CD4-positive, CD25-positive, alpha-beta regulatory T cell (primary cell): ENCODE measurements at places on chromosomes 1 and 21. TPM values are rescaled to one million over a fixed set of nuclear protein-coding genes. Genes with fewer than 3 reads are reported as not detected.
A peak's percentile ranks its signal among the peaks of the same experiment; 100 is the strongest.

The CD247 gene
- 410 TPM for total RNA-seq

The SH2D1B gene
- total RNA-seq = not detected

The FBXO2 gene
- 2.1 TPM for total RNA-seq

The GJA5 gene
- total RNA-seq = not detected

The PTPRC gene
- total RNA-seq = 946 TPM

The MED8 gene
- total RNA-seq = 18.4 TPM

The ITLN2 gene
- not detected for total RNA-seq

The MATN1 gene
- total RNA-seq = 1.9 TPM

The MYBPH gene
- total RNA-seq = not detected

The NTNG1 gene
- total RNA-seq = not detected

The KRTAP7-1 gene
- total RNA-seq = not detected

The DUSP12 gene
- total RNA-seq = 15.2 TPM

DNA sequence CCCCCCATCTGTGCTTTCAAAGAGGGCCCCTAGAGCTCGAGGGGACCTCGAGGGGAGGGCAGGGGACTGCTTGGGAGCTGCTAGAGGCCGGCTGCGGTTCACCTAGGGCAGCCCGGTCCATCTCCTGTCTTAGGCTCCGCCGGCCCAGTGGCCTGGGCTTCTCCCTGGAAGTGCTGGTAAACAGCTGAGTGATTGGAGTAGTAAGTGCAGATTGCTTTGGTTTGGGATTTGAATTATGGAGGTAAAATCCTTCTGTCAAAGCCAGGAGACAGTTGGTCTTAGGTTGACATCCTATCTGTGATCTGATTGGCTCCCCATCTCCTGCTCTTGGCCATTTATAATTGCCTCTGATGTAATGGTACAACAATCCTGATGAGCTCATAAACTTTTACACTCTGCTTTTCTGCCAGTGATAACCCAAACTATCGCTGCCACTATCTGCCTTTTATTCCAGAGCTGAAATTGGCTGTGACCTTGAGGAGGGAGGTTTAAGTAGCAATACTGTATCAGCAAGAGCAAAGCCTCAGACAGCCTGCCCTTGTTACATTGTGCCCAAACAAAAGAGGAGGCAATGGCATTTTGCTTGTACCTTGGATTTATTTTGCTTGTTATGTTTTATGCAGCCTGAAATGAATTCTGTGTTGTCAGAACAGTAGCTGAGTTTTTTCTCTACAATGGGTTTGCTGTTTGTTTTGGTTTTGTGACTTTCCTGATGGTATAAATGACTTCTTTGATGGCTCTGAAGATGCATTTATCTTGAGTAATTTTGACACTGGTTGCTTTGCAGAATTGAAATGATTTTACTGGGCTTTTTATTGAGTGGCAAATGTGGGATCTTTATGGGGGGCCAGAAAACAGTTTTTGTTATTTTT lies 2.4 kb downstream of the ARID1A start:
- no peaks in the 10 kb centered on the region for H3K27me3 ChIP-seq
- no peaks in the 10 kb centered on the region for H3K36me3 ChIP-seq
- H3K27ac ChIP-seq = peak overlapping the region; percentile 89
- peak overlapping the region; percentile 95 for H3K4me3 ChIP-seq

GRCh38 chr1:201456499-201457309 lies 12.3 kb downstream of the PHLDA3 start:
- no peaks in the 10 kb centered on the region for H3K36me3 ChIP-seq
- H3K27me3 ChIP-seq = no peaks in the 10 kb centered on the region

DNA sequence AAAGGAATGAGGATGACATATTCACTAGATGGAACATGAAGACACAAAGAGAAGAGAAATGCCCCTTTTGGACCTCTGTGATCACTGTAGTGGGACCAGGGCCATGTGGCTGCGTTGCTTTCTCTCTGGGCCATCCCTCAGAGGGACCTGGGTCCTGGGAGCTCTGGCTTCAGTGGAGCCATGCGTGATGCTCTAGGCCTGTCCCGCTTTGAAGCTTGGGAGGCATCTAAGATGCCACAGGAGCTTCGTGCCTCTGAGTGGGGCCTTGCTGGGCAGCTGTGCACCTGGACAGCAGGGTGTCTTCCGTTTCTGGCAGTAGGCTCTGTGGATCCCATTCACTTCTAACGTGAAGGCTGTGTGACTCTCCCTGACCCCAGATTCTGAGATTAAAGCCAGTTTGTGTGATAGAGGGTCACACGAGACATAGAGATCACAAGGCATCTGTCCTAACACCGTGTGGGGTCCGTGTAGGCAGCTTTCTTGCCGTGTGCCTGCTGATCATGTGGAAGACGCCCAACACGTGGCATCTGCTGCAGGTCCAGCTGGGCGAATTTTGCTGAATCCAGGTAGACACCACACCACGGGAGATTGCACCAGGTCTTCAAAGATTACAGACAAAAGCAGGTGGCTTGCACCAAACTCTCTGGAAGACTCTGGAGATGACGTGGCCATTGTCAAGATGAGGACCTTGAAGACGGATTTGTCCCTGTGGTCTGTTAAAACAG lies 17.2 kb upstream of the PRSS38 start:
- no peak overlapping the region for H3K4me3 ChIP-seq
- DNase-seq = no peak
- no peaks in the 10 kb centered on the region for H3K36me3 ChIP-seq
- H3K4me1 ChIP-seq = no peaks in the 10 kb centered on the region
- peaks cover 3% of the 10 kb centered on the region for H3K27me3 ChIP-seq
- no peak overlapping the region for H3K27ac ChIP-seq

- H3K4me3 ChIP-seq = no peak overlapping the region
- H3K36me3 ChIP-seq = no peaks in the 10 kb centered on the region
- no peak for DNase-seq
- H3K27ac ChIP-seq = no peak overlapping the region
These were observed 55.0 kb downstream of the CNIH3 start for GRCh38 chr1:224671076-224671475.

GRCh38 chr1:222047366-222047765 lies 305.5 kb upstream of the DUSP10 start:
- no peaks in the 10 kb centered on the region for H3K36me3 ChIP-seq
- no peak overlapping the region for H3K4me3 ChIP-seq
- H3K27me3 ChIP-seq = no peaks in the 10 kb centered on the region
- no peak for DNase-seq
- H3K27ac ChIP-seq = no peak overlapping the region
- no peaks in the 10 kb centered on the region for H3K4me1 ChIP-seq

DNA sequence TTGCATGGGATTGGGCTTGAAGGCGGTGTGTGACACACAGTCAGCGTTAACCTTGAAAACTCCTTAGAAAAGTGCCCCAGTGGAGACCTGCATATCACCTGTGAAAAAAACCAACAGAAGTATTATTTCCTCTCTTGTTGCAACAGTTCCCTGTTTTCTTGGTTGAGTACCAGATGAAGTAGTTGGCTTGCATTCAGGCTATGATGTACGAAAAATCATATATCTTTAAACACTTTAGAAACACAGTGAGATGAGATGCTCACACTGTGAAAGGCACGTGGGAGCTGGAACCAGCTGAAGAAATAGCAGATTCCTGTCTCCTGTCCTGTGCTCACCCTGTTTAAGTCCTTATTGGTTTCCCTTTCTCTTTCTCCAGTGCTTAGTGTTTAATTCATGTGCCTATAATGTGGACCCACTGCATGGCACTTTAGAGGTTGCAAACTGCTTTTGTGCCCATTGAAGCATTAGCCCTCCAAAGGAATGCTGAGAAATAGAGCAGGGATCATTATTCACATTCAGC lies 2.8 kb downstream of the CAMK1G start:
- no peak for DNase-seq
- H3K27ac ChIP-seq = no peak overlapping the region
- peaks cover 39% of the 10 kb centered on the region for H3K27me3 ChIP-seq
- H3K4me3 ChIP-seq = no peak overlapping the region
- H3K4me1 ChIP-seq = no peaks in the 10 kb centered on the region
- H3K36me3 ChIP-seq = no peaks in the 10 kb centered on the region

- no peak overlapping the region for H3K4me3 ChIP-seq
- H3K4me1 ChIP-seq = no peaks in the 10 kb centered on the region
- no peak overlapping the region for H3K27ac ChIP-seq
- no peaks in the 10 kb centered on the region for H3K36me3 ChIP-seq
- no peak for DNase-seq
These were observed 24.8 kb upstream of the ACBD6 start for GRCh38 chr1:180527101-180527669.

GRCh38 chr1:75668813-75669212 lies 55.7 kb upstream of the ACADM start:
- H3K36me3 ChIP-seq = no peaks in the 10 kb centered on the region
- H3K27me3 ChIP-seq = no peaks in the 10 kb centered on the region
- H3K4me3 ChIP-seq = no peak overlapping the region
- H3K27ac ChIP-seq = no peak overlapping the region

DNA sequence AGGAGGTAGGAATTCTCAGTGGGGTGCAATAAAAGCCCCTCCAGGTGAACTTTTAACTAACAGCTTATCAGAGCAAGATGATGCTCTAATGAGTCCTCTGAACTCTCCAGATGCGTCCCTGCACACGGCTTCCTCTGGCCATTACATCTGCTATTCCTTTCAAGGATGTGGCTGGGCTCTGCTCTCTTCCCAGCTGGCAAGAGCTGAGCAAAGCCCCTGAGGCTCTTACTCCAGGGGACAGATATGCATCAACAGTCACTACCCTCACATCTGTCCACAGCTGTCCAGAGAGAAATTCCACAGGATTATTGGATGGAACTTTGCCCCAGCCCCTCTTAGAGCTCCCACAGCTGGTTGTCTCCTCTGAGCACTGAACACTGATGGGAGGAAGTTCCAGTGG lies 267.8 kb downstream of the C1orf94 start:
- no peak overlapping the region for H3K27ac ChIP-seq
- H3K4me1 ChIP-seq = no peaks in the 10 kb centered on the region
- no peaks in the 10 kb centered on the region for H3K27me3 ChIP-seq
- DNase-seq = no peak

- peaks cover 17% of the 10 kb centered on the region for H3K27me3 ChIP-seq
- no peak overlapping the region for H3K4me3 ChIP-seq
- no peak for DNase-seq
These were observed 223.8 kb upstream of the TMEM51 start for GRCh38 chr1:14929547-14930246.

DNA sequence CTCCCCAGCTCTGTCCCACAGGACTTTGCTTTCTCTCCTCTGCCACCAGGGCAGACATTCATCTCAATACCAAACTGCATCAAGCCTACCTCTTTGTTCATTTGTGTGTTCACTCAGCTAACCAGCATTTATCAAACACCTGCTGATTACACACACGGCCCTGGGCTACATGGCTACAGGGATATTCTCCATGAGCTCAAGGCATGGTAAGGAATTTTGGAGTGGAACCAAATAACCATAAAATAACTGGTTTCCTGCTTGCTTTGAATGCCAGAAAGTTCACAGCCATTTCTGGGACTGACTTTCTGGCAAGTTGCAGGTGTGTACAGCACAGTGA lies 54.6 kb downstream of the LDLRAD2 start:
- no peak overlapping the region for H3K4me3 ChIP-seq
- DNase-seq = no peak
- H3K4me1 ChIP-seq = no peaks in the 10 kb centered on the region
- H3K36me3 ChIP-seq = no peaks in the 10 kb centered on the region
- no peak overlapping the region for H3K27ac ChIP-seq

DNA sequence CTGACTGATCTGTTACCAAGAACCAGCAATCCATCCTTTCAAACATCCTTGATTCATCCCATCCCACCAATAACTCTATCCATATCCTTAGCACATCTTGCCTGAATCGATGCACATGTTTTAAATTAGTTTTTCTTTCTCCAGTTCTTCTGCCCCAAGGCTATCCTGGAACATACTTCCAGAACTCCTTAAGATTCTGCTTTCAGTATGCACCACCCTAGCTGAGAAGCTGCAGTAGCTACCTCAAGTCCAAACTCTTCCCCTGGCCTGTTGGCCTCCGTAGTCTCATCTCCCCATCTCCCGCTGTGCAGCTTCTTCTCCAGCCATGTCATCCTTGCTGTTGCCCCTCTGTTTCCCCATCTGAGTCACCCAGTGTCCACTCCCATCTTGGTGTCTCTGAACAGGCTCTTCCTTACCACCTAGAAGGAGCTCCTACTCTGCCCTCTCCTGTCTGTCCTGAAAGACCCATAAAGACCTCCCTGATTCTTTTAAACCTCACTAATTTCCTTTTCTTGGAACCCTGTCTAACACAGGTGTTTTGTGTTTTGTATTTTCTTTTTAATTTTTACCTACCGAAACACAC lies 108.0 kb downstream of the SGIP1 start:
- peaks cover 5% of the 10 kb centered on the region for H3K27me3 ChIP-seq
- H3K4me1 ChIP-seq = no peaks in the 10 kb centered on the region
- no peak for DNase-seq
- H3K4me3 ChIP-seq = no peak overlapping the region
- no peak overlapping the region for H3K27ac ChIP-seq

DNA sequence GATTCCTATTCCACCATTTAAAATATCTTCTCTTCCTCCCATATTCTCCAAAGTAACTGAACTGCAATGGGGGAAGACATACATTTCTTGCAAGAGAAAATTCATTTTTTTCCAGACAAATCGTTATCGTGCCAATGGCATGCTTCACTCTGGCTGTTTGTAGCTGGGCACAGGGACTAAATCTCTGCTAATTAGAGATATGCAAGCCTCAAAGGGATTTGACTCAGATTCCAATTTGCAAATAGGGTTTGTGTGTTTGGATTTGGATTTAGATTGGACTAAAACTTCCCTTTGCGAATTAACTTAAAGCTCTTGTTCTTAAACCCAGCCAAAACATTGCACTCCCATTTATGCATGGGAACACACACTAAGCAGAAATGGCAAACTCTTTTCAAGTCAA lies 276.2 kb upstream of the DUSP10 start:
- H3K4me1 ChIP-seq = no peaks in the 10 kb centered on the region
- no peak for DNase-seq
- no peak overlapping the region for H3K27ac ChIP-seq
- peaks cover 5% of the 10 kb centered on the region for H3K27me3 ChIP-seq

- H3K27ac ChIP-seq = no peak overlapping the region
- DNase-seq = no peak
- no peaks in the 10 kb centered on the region for H3K36me3 ChIP-seq
- peaks cover 23% of the 10 kb centered on the region for H3K27me3 ChIP-seq
- H3K4me1 ChIP-seq = peaks cover 7% of the 10 kb centered on the region
These were observed 5.1 kb downstream of the ATF3 start for GRCh38 chr1:212613440-212614335.

GRCh38 chr1:236663934-236664333 lies 22.4 kb upstream of the ACTN2 start:
- no peaks in the 10 kb centered on the region for H3K27me3 ChIP-seq
- H3K4me1 ChIP-seq = no peaks in the 10 kb centered on the region
- no peak for DNase-seq
- no peaks in the 10 kb centered on the region for H3K36me3 ChIP-seq

- H3K36me3 ChIP-seq = no peaks in the 10 kb centered on the region
- H3K4me3 ChIP-seq = no peak overlapping the region
- H3K4me1 ChIP-seq = no peaks in the 10 kb centered on the region
These were observed 44.4 kb downstream of the NENF start for GRCh38 chr1:212477014-212477679.

GRCh38 chr1:240527086-240527485 lies 84.9 kb downstream of the GREM2 start:
- H3K4me1 ChIP-seq = no peaks in the 10 kb centered on the region
- no peaks in the 10 kb centered on the region for H3K36me3 ChIP-seq
- DNase-seq = no peak
- H3K27ac ChIP-seq = no peak overlapping the region
- H3K27me3 ChIP-seq = no peaks in the 10 kb centered on the region
